Breast epithelium (tissue), 4 donors: ENCODE measurements at places on chromosomes 12 and 14. TPM values are rescaled to one million over a fixed set of nuclear protein-coding genes. Genes with fewer than 3 reads are reported as not detected.

DNA sequence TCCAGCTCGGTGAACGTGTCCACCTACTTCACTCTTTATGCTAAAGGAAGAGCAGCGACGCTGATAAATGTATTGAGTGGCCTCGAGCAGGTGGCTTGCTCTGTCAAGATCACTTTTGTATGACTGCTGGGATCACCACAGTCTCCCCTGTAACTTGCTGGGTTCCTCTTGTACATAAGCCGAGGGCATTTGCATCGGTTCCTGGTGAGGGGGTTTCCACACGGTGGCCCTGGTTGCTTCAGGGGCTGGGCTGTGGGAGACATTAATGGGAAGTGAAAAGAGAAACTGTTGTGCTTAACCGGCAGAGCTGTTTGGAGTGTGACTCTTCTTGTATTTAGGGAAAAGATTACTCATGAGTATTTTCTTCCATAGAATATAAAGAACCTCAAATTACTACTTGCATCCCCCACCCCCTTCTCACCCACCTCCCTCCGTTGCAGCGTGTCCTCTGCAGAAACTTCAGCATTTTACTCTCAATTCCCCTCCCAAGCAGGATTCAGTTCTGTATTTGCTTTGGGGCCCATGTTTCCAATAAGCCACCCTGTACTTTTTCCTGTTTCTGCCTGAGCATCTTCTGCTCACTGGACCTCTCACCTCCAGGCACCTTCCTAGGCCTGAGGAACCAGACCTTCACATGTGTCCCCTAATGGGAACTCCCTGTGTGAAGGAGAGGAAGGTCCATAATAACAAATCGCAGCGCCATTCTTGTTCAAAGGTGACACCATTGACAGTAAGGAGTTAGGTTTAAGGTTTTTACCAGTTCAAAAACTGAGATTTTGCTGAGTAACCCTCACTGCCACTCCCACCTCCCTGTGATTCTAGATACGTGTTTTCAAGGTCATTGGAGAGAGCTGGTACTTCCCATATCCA, 187.0 kb downstream of the ETV6 start:
- DNase-seq: no peak

DNA sequence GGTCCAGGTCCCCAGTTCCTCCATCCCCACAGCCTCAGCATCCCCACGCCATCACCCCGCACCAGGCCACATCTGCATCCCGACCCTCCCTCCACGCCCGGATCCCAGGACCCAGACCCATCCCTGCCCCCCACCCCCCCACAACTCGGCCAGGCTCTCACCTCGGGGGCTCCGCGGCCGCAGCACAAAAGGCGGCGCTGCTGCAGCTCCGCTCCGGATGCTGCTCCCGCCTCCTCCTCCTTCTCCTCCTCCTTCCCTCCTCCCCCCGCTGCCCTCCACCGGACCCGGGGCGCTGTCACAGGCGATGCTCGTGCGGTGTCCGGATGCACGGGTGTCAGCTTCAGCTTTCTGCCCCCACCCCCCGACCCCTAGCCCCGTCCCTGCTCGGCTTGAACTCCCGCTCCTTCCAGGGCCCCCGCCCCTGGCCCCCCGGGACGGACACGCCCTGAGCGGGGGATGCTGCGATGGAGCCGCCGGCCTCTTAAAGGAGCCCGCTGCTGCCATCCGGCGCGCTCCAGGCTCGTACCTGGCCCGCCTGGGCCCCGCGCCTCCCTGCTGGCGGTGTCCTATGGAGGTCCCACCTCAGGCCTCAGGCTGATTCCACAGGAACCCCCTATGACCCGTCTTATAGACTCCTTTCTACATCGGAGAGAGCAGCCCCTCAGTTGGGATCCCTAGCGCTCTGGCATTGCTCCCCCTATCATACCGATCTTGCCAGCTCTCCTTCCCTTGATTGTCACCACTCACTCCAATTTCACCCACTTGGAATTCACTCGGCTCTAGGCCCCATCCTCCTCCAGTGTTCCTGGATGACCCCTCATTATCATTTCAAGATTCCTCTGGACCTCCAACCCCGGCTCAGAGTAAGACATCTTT, at the start of gene MAP3K12:
Gene MAP3K12, minus strand, starts transcription at position 193 of the 876 bp plus-strand sequence. CDS start 12,067 bp downstream, outside the sequence.
- peak; percentile 62 for DNase-seq

- no peak for DNase-seq
These were observed 19.8 kb downstream of the ERG28 start for GRCh38 chr14:75640876-75641275.

DNA sequence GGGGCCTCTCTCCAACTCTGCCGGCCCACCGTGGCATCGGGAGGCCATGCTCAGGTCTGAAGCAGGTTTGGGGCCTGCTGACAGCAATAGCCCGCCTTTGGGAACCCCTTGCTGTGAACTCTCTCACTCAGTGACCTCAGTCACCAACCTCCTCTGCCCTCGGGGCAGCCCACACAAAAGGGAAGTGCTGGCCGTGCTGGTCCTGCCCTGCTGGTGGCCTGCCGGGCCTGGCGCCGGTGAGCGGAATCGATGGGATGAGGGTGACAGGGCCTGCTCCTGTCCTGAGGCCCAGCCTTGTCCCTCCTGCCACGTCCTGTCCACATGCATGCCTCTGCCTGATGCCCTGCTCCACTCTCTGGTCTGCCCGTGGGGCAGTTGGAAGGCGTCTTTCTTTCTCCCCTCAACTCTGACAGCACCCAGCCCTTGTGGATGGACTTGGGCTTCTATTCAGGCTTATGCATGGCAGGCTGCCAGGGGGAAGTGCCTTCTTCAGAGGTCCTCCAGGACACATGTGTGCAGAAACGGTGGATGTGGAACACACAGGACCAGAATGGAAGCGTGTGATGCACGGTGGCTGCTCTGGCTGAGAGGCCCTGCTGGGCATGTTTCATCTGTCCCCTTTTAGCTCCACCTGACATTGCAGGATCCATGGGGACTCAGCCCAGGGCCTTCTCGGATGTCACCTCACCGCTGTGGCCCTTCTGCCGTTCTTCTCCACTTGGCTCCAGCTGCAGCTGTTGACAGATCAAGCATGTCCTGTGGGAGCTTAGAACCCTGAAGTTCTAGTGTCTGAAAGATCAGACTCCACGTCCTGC, 31.9 kb downstream of the IL31 start:
- no peak for DNase-seq

- DNase-seq: no peak
These were observed 50.6 kb upstream of the PTGR2 start for GRCh38 chr14:73800970-73801515.

Gene PRB3
- total RNA-seq: not detected

GRCh38 chr12:123773375-123773774, 11.3 kb downstream of the DNAH10 start:
- no peak for DNase-seq

Gene GRIP1
- 2.9 TPM for total RNA-seq

DNA sequence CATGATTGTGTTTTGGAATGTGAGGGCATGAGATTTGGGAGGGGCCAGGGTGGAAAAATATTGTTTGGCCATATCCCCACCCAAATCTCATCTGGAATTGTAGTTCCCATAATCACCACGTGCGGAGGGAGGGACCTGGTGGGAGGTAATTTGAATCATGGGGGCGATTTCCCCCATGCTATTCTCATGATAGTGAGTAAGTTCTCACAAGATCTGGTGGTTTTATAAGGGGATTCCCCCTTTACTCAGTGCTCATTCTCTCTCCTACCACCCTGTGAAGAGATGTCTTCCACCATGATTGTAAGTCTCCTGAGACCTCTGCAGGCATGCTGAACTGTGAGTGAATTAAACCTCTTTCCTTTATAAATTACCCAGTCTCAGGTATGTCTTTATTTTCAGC, 15.7 kb downstream of the OR10P1 start:
- no peak for DNase-seq

- DNase-seq: no peak
These were observed 123.6 kb upstream of the SLC16A7 start for GRCh38 chr12:59472273-59472672.

GRCh38 chr14:99930420-99931274, 134.6 kb upstream of the EVL start:
- DNase-seq: no peak

DNA sequence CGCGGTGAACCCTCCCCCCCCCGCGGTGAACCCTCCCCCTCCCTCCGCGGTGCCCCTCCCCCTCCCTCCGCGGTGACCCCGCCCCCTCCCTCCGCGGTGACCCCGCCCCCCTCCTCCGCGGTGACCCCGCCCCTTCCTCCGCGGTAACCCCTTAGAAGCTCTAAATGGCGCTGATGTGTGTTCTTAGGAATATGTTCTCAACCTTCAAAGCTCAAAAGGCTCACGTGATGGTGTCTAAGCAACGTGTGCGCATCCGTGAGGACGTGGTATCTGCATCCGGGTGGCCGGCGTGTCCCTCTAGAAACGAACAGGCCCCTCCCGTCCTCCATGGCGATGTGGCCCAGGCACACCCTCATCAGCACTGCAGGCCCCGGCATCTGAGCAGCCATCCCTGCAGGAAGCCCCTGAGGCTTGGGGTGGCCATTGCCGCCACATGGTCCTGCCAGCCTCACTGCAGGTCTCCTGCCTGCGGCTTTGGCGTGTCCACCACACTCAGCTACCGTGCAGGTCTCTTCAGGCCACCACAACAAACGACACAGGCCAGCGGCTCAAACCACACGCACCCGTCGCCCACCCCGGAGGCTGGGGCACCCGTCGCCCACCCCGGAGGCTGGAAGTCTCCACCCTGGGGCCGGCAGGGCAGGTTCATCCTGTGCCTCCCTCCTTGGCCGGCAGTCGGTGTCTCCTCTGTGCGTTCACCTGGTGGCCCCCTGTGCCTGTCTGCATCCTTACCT, 14.5 kb upstream of the FBRSL1 start:
- no peak for DNase-seq

Gene LYSET
- total RNA-seq: 10.8 TPM

- DNase-seq: no peak
These were observed 8.7 kb downstream of the STAC3 start for GRCh38 chr12:57242329-57242690.

DNA sequence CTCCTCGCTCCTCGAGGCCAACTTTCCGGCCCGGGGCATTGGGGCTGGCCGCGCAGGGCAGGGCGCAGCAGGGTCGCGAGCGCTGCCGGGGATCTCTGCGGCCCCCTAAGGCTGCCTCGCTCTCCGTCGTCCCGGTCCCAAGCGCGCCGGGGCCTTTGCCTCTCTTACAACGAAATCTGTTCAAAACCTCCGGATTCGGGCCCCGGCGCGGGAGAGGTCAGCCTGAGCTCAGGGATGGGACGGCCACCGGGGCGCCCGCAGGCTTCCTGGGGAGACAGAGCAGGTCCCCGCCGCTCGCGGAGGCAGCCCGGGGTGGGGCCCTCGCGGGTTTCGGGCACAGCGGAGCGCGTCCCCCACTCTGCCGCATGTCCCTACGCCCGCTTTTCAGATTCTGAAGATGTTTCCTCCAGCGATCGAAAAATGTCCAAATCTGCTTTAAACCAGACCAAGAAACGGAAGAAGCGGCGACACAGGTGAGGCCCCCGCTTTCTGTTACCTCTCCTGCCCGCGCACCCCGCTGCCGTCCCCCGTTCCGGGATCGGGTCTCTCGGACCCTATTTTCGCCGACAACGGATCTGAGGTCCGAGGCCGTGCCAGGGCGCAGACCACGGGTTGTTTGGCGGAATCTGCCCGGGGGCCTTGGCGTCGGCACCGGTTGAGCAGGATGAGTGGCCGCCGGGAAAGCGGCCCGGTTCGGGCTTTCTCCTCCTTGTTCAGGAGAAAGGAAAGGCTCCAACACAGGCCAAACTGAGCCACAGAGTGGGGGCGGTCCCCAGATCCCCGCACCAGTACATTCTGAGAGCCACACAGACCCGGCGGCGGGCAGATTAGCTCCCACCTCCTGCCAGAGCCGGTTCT, 1.8 kb downstream of the VSX2 start:
- DNase-seq: no peak

- DNase-seq: no peak
These were observed 108.1 kb downstream of the DENND5B start for GRCh38 chr12:31482816-31483215.

DNA sequence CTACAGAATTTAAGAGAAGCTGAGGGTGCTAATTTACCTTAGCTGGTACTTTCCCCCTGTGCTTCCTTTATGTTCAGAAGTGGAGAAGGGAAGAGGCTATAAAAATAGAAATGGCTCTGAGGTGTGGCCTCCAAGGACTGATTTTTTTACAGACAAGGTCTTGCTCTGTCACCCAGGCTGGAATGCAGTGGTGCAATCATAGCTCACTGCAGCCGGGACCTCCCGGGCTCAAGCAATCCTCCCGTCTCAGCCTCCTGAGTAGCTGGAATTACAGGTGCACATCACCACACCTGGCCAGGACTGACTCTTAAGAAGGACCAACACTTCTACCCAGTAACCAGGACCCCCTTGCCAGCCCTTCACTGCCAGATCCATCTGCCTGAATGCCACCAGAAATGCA, 23.9 kb upstream of the NAP1L1 start:
- no peak for DNase-seq

- DNase-seq: peak; percentile 61
These were observed 295.7 kb upstream of the PRKD1 start for GRCh38 chr14:30223385-30223785.

Gene MYBPC1
- total RNA-seq: 92.2 TPM

DNA sequence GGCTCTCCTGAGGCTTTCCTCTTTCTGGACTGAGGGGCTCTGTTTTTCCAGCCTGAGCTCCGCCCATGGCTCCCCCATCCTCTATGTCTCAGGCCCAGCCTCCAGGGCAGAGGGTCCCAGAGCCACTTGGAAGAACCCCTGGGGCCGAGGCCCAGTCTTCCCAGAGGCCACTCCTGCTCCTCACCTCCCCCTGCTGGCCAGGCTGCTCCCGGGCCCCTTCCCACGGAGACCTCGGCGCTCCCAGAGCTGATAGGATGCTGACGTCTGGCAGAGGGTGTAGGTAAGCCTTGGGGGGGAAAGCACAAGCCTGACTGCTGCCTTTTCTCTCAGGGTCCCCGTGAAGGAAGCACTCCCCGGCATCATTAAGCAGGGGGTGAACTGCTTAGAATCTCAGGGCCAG, 51.4 kb downstream of the ERH start:
- DNase-seq: no peak

Gene RPL10L
- total RNA-seq: not detected

GRCh38 chr14:100771121-100771800, 44.6 kb downstream of the DLK1 start:
- no peak for DNase-seq

Gene FOXA1
- total RNA-seq: 0.32 TPM

Gene SMCO2
- total RNA-seq: not detected

DNA sequence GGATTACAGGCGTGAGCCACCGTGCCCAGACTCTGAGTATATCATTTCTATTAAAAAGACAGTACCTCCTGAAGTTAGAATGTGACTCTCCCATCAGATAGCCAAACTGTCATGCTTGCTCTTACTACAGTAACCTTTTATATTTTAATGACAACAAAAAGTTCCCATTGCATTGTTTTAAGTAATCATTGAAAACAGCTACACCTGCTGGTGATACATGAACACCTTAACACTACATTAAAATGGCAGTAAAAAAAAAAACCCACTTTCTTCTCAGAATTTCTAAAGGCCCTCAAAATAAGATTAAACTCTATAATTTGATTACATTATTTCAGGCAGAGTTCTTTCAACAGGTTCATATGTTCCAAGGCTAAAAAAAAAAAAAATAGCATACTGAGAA, 76.7 kb downstream of the SH2B3 start:
- no peak for DNase-seq

GRCh38 chr12:106010741-106011140, 128.0 kb downstream of the NUAK1 start:
- DNase-seq: no peak
